Activated naive CD4-positive, alpha-beta T cell treated with anti-CD3 and anti-CD28 coated beads, Interleukin-2, amount 10 ng/mL, durations not matched to agents 5 hours and 36 hours (primary cell): ENCODE measurements at places on chromosomes 3 and 15. TPM values are rescaled to one million over a fixed set of nuclear protein-coding genes. Genes with fewer than 3 reads are reported as not detected.

The POLR2H gene
- 78.3 TPM for total RNA-seq

The CAPN3 gene
- total RNA-seq = 6.2 TPM

The TMIE gene
- total RNA-seq = 2.7 TPM

The CHRM5 gene
- total RNA-seq = not detected

The DUOXA1 gene
- total RNA-seq = not detected

The FBXL22 gene
- total RNA-seq = 0.77 TPM

The GOLGA6A gene
- total RNA-seq = 0.08 TPM

The TRIM42 gene
- not detected for total RNA-seq
